ENCODE measurements at places on chromosomes 16 and 17.

GRCh38 chr17:9677896-9678295 is 32.6 kb downstream of the USP43 start:
- DNase-seq, result no peak

DNA sequence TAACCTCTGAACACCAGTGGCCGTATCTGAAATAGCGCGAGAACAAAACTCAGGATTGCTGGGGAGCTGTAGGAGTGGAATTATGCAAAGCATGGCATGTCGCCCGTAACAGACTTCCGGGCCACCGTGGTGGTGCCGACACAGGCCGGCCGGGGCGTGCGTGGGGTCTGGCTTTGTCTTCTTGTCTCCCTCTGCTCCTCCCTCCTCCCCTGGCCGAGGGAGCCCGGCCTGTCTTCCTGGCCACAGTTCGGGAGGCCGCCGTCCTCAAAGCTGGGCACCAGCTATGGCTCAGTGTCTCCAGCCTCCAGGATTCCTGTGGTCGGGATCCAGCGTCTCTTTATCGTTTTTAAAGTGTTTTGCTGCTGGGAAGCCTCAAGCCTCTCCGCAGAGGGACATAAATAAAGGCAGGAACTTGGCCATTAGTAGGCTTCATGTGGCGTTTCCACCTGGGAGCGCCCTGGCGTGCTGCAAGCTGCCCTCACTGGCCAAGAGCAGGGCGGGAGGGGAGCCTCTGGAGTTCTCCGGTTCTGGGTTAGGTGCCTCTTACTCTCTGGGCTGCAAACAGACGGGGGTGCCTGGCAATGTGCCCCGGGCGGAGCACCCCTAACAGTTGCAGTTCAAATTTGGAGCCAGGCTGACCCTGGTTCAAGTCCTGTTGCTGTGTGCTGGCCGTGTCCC is 22.0 kb upstream of the NPTX1 start:
- no peak for DNase-seq

- DNase-seq, result peak; percentile 100
Observed at GRCh38 chr17:81394921-81395599, at the start of gene BAHCC1. TSS of gene BAHCC1 (plus strand) at chr17:81395457. CDS start at chr17:81399740, 4,283 bp downstream.

DNA sequence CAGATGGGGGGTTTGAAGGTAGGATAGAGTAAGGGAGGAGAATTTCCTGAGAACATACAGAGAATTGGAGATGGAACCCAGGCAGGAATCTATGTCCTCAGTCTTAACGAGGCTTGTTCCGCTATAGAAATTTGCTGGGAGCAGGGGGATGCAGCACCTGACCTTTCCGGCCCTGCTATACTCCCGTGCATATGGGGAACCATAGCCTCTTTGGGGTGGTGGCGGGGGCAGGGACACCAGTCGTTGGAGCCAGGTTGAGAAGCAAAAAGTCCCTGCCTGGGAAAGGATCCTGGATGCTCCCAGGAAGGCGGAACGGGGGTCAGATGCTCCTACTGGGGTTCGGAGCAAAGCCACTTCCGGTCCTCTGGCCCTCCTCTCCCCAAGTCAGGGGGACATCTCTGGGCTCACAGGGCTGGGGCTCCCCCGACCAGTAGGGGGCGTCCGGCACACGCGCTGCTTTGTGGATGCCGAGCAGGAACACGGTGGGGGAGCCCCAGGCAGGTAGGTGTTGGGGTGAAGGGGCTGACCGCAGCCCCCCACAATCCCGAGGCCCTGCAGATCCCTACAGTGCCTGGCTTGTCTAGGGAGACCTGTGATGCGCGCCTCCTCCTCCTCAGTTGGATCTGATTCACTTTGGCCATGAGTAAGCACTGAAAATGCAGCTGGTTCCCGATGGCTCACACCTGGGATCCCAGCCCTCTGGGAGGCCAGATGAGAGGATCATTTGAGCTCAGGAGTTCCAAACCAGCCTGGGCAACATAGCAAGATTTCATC is 15.5 kb upstream of the TFAP4 start:
- peak; percentile 84 for DNase-seq

- DNase-seq, result no peak
Observed at GRCh38 chr17:65166787-65167186, 29.6 kb downstream of the RGS9 start.

- no peak for DNase-seq
Observed at GRCh38 chr16:53232826-53233529, 178.2 kb downstream of the CHD9 start.

- no peak for DNase-seq
Observed at GRCh38 chr16:17389384-17389783, 81.4 kb downstream of the XYLT1 start.

DNA sequence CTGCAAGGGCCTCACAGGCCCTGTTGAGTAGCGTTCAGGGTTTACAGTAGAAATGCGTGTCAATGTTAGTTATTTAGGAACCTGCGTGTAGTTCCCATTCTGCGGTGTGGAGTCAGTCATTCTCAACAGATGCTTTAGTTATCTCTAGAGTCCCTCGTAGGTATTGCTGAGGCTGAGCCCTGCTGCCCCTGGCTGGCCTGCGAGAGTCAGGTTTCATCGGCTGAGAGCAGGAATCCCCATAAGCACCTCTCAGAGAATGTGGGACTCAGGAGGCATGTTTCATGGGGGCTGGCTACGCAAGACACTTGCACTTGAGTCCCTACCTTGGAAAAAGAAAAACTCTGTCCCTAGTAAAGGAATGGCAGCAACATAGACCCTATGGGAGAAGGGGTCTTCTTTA is 347.5 kb upstream of the ASIC2 start:
- DNase-seq, result no peak

- DNase-seq, result no peak
Observed at GRCh38 chr16:17696616-17697015, 225.9 kb upstream of the XYLT1 start.

GRCh38 chr17:12398441-12399051 is 267.1 kb upstream of the MYOCD start:
- no peak for DNase-seq

- no peak for DNase-seq
Observed at GRCh38 chr16:10982465-10983150, 38.2 kb downstream of the CLEC16A start.

- DNase-seq, result no peak
Observed at GRCh38 chr17:60422162-60422665, at the start of gene CHCT1. TSS of gene CHCT1 (plus strand) at chr17:60422489. CDS start at chr17:60422593, 104 bp downstream.

- no peak for DNase-seq
Observed at GRCh38 chr17:27862004-27862403, 31.2 kb downstream of the LYRM9 start.

- DNase-seq, result peak; percentile 77
Observed at GRCh38 chr17:7929158-7930023, at the start of gene KCNAB3. TSS of gene KCNAB3 (minus strand) at chr17:7929856. CDS start at chr17:7929435, 421 bp downstream.

DNA sequence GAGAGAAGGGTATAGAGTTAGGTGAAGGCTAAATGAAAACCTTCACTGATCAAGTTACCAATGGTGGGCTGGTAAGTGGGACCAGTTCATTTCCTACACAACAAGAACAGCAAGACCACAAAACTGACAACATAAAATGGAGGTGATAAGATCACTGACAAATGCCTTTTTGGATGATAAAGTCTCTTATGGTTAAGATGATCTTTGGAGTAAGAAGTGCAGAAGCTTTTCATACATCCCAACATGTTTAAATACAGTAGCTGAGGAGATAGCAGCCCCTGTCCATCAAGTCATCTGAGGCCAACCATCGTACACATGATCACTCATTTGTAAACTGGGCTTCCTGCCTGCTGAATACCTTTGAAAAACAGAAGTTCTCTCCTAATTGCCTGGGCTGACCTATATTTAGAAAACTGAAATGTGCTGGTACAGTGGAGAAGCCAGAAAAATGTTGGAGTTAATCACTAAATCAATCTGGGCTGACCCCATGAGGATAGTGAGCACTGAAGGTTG is 259.0 kb upstream of the ZFHX3 start:
- no peak for DNase-seq

GRCh38 chr17:77827511-77827910 is 131.0 kb upstream of the TNRC6C start:
- no peak for DNase-seq

- DNase-seq, result no peak
Observed at GRCh38 chr17:4823373-4824089, 9.6 kb upstream of the MINK1 start.
